ENCODE measurements at places on chromosomes 6 and 20.

- DNase-seq: no peak
Measured at GRCh38 chr6:28497893-28498292, 17.7 kb downstream of the GPX6 start.

DNA sequence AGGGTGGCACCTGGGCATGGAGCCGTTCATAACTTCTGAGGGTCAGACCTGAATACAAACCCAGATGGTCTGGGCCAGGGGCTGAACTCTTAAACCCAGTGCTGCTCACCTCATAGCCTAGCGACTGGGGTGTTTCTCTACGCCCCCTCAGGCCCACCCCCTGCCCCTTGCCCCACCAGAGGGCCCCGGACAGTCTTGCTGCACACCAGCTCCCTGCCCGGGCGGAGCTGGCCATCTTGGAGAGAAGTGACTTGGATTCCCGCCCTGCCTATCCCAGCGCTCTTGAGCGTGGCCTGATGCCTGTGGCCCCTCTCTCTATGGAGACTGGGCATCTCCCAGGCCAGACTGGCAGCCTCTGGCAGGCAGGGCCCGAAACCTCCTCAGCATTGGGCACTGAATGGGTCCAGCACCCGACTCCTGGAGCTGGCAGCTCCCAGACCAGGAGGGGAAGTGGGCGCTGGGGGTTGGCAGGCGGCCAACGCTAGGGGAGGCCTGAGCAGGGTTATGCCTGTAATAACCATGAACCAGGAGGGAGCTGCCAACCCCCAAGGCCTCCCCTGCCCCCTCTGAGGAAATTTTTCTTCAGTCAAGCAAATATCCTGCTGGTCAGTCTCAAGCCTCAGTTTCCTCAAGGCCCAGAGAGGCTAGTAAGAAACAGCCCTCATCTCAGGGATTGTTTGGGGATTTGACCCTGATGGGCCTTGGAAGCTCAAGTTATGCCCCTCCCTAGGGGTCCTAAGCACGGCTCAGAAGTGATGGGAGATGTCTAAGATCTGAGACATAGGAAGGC lies 169.5 kb downstream of the VEGFA start:
- no peak for DNase-seq

DNA sequence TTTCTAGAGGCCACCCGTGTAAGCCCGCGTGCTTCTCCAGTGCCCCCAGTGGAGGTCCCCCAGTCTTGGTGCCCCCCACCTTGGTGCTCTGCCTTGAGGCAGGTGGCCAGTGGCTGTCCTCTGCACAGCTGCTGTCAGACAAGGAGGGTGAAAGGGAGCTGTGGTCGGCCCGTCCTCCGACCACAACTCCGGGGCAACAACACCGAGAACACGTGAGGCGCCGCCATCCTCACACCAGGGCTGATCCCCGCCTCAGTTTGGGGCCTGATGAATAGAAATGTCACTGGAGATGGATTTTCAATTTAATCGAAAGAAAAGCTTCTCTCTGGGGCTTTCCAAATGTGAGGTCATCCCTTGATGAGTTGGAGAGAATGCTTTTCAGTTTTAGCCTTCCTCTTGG lies 304.6 kb downstream of the CDH4 start:
- no peak for DNase-seq

- DNase-seq: no peak
Measured at GRCh38 chr20:16955971-16956370, 207.8 kb downstream of the OTOR start.

- no peak for DNase-seq
Measured at GRCh38 chr6:138309695-138310094, 68.0 kb upstream of the SMIM28 start.

DNA sequence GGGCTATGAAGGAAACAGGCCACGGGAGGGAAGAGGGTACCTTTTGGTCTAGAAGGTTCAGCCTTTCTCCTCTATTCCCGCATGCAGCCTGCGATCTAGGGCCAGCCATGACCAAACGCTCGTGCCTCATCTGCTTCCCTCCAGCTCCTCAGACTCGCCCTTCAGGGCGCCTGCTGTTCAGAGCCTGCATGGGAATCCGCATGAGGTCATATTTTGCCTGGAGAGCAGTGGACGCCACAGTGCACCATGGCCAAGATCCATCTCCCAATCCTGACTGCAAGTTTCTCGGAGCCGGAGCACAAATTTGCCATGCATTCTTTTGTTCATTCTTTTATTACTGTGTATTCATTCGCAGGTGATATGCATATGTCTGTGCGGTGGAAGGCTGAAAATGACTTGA lies 608.1 kb downstream of the QKI start:
- DNase-seq: no peak

GRCh38 chr20:33669224-33669623 lies 2.5 kb downstream of the ACTL10 start:
- DNase-seq: no peak

DNA sequence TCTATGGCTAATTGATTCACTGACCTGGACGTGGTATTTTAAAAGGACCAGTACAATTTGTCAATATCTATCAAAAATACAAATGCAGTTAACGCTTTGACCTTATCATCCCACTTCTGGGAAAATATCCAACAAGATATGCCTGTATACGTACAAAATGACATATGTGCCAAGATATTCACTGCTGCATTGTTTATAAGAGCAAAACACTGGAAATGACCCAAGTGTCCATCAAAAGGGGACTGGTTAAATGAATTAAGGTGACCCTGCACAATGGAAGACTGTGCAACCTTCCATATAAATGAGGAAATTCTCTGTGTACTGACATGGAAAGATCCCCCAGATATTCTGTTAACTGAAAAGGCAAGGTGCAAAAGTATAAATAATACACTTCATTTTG lies 13.9 kb downstream of the TRAM2 start:
- DNase-seq: no peak

- DNase-seq: no peak
Measured at GRCh38 chr20:44830995-44831394, 20.6 kb upstream of the RIMS4 start.

- no peak for DNase-seq
Measured at GRCh38 chr6:110270165-110270564, 88.0 kb downstream of the METTL24 start.

DNA sequence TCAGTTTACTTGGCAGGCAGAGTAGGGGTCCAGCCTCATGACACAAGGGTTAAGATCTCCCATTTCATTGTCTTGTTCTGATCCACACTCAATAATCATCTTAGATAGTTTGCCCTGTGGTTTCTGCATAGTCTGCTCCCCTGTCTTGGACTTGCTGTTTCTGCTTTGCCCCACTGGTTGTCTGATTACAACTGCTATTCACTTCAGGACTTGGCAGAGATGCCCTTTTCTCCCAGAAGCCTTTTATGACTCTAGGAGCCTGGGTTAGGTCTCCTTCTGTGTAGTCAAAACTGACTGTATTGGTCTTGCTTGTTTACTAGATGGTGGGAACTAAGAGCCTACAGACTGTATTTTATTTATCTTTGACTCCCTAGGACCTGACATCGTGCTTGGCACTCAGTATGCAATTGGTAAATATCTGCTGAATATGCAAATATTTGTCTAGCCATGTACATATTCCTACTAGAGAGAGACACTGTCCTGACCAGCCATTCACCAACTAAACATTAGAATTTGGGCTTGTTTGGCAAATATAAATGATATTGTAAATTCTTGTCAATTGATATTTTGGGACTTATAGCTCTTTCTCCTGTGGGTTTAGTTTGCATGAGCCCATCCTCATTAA lies 165.9 kb upstream of the KCNK16 start:
- no peak for DNase-seq

DNA sequence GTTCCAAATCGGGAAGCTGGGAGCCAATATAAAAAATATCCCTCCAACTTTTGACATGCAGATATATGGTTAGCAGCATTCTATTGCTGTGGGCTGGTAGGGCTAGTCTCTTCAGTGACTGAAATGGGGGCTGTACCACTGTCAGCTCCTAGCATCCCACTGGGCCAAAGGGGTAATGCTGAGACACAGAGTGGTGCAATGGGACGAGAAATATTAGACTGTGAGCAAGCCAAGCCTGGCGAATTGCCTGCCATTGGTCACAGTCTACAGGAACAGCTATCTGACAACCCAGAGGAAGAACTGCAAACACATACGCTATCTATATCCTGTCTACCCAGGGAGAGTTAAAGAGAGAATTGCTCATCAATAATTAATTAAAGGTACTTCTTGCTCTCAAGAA lies 3.5 kb downstream of the SLC35F1 start:
- DNase-seq: no peak

DNA sequence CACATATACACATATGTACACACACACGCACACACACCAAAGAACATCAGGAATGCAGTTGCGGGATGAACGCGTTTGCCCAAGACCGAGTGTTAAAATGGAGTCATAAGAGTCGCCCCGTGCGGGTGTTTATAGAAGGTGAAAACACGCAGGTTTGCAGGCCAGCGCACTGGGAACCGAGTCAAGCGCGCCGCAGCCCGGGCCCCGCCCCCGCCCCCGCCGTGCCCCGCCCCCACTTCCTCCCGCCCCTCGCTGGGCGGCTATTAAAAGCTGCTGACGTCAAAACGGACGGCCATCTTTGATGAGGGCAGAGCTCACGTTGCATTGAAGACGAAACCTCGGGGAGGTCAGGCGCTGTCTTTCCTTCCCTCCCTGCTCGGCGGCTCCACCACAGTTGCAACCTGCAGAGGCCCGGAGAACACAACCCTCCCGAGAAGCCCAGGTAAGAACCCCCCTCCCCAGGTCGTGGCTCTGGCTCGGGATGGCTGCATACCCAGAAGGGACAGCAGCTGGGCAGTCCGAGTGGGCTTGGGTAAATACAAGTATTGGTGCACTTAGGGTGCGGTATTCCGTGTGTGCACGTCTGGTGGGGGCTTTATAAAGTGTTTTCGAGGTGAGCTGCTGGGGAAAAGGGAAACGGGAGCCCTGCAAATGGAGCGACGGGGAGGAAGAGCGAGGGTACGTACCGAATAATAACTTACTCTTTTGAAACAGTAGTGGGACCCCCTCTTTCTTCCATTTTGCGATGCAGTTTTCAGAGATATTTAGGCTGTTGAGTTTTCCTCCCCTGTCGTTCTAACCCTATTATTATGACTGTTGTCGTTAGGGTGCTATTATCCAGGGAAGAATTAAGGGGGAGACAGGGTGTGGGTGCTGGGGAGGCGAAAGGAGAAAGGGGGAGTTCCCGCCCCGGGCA lies at the start of gene SNAP25:
SNAP25 (plus strand) TSS at position 295 of the 916 bp plus-strand sequence. CDS start 56,662 bp downstream, outside the sequence.
- peak; percentile 89 for DNase-seq

GRCh38 chr20:14453259-14453658 lies 115.8 kb upstream of the FLRT3 start:
- no peak for DNase-seq

GRCh38 chr6:105896052-105896820 lies 189.9 kb upstream of the PRDM1 start:
- peak; percentile 19 for DNase-seq

- no peak for DNase-seq
Measured at GRCh38 chr6:16380220-16380809, 141.9 kb downstream of the GMPR start.

GRCh38 chr6:117605169-117605826 lies 3.0 kb upstream of the GOPC start:
- DNase-seq: peak; percentile 81

All from HuH-7 (cell line).